ENCODE measurements at places on chromosomes 7 and 10.

DNA sequence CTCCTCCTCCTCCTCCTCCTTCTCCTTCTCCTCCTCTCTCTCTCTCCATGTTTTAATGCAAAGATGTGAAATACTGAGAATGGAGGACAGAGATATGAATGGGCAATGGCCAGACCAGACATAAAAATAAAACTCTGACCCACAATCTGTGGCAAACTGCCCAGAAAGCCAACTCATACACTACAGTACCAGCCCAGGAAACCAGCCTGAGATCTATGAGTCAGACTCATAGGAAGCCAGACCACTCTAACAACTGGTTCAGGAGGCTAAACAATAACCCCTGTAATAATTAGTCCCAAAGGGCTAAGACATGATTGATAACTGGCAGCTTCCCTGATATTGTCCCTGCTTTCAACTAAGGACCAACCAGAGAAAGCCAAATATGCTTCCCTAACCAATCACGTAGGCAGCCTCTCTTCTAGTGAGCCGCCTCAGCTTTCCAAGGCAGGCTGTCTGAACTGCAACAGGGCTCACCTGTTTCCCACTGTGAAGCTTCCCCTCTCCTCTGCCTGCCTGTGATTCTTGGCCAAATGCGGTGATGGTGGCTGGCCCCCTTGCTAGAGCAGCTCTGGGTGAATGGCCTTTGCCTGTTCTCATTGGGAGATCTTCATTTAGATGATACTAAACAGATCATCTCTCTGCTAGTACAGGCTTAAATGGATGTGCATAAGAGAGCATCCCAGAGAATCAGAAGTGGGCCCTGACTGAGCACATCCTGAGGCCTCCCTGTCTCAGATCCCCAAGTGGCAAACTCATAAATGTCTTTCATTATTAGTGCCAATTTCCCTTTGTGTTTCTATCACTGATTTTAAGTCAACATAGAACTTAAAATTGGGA, 817.6 kb downstream of the TNS3 start:
- peak; percentile 98 for DNase-seq

DNA sequence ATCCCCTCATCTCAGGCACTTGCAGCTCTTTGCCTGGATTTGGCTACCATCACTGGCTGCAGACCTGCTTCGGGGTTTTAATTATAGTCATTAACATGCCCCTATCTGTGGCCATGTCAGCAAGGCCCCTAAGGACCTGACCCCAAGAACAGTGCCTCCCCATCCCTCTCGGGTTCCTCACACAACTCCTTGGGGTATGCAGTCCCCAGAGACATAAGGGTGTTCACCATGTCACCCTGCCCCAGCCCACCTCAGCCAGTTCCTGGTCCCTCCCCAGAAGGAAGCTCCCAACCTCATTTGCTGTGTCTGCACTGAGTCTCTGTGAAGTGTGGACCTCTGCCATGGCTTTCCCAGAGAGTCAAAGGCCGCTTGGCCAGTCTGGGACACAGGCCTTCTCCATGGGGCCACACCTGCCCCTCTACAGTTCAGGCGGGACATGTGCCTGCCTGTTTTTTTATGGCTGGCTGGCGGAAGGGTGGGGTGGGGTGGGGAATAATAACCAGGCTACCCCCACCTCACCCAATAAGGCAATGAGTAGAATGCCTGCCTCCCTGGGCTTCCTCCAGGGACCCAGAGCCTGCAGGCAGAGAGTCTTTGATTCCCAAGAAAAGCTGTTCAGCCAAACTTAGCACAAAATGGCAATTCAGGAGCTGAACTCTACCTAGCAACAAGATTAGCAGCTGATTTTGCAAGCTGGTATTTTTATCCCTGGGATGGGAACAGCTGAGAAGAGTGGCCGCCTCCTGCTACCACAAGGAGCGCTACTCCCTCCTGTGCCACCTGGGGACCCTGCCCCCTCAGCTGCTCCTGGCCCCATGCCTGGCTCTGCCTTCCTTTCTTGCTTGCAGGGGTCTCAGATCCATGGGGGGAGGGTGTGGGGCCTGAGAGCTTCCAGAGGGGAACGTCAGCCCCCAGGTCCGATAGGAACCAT, 23.7 kb upstream of the CAMK2B start:
- no peak for DNase-seq

DNA sequence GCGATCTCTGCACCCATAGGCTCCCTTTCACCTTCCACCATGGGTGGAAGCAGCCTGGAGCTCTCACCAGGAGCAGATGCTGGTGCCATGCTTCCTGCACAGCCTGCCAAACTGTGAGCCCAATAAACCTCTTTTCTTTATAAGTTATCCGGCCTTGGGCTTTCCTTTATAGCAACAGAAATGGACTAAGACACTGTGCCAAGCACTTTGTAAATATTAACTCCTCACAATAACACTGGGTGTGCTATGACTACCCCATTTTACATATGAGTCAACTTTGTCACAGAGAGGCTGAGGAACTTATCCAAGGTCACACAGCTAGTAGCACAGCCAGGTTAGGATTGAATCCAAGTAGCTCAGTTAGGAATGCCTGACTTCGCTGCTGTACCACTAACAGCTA, 79.7 kb upstream of the KCNMA1 start:
- DNase-seq: no peak

DNA sequence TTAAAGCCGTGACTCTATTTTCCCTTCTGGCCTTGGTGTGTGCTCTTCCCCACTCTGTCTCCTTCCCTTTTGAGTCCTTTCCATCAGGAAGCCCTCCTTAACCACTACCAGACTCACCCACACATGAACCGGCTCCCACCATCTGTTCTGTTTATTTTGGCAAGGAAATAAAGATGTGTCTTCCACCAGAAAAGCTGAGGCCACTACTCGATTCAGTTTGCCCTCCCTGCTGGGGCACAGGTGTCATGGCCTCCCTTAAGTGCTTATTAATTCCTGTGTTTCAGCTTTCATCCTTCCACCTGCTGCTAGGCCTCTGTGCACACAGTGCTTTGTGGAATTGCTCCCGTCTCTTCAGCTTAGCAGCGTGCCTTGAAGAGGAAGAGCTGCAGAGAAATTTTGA, 16.7 kb downstream of the POR start:
- no peak for DNase-seq

DNA sequence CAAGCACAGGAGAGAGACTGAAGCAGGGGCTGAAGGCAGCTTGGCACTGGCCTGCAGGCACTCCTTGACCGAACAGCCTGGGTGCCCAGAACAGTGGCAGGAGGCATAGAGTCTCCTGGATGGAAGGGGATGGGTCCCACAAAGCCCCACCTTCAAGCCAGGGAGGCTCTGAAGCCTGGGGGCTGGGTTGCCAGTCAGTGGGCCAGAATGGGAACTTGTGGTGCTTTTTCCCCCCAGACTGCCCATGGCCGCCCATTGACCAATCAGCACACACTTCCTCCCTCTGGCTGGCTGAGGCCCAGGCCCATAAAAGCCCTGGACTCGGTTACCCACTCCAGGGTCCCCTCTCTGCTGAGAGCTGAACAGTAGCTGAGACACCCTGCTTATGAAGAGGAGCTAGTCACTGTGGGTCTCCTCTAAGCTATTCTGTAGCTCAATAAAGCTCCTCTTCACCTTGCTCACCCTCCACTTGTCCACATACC, 109.6 kb downstream of the ELAPOR2 start:
- DNase-seq: no peak

DNA sequence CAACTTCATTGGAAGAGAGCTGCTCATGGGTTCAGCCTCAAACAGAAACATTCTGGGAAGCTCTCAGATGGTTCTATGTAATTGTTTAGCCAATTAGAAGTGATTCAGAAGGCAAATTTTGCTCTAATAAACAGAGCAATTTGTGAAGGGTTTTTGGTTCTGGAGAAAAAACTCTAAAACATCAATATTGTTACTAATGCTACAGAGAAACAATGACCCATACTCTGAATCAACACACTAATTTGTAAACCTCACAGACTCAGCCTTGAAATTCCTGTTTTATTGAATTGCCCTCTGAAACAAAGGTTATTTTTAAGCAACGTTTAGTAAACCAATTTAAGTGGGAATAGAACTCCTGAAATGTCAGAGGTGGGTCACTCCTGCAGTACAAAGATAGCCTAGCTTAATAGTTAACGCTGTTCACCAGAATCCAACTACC, 171.6 kb upstream of the SVIL start:
- DNase-seq: no peak

DNA sequence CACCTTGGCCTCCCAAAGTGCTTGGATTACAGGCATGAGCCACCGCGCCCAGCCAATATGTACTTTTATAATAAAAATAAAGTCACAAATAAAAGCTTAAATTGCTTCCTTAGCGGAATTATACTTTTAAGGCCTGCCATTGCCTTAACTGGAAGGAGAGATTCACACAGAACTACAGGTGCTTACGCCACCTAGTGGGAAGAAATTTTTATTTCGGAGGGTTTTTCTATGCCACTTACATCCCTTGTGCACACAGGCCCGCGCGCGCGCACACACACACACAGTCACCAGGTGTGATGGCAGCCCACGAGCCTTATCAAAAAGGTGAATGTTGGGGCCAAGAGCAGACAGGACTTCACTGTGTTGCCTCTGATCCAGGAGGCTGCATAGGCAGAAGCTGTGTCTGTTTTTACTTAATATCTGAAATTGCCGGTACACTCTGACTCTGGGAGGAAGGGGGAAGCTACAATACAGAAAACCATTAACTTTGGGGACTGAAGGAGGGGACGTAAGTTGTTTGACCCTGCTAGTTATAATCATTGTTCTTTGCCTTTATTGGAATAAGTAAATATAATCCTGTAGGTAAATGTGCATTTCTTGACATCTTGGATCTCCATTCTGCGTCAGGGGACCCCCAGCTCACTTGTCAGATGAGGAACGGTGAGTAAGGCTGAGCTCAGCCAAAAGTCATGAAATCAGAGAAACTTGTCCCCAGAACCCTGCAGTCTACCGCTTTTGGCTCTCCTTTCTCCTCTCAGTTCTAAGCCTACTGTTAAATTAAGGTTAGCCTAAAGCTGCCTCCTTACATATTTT, 87.1 kb downstream of the SLC16A9 start:
- peak; percentile 57 for DNase-seq

GRCh38 chr10:69503001-69503895, 52.0 kb downstream of the TSPAN15 start:
- no peak for DNase-seq

GRCh38 chr7:13651167-13651566, 338.3 kb downstream of the ETV1 start:
- no peak for DNase-seq

GRCh38 chr7:32658467-32658869, 163.2 kb downstream of the AVL9 start:
- DNase-seq: peak; percentile 66

DNA sequence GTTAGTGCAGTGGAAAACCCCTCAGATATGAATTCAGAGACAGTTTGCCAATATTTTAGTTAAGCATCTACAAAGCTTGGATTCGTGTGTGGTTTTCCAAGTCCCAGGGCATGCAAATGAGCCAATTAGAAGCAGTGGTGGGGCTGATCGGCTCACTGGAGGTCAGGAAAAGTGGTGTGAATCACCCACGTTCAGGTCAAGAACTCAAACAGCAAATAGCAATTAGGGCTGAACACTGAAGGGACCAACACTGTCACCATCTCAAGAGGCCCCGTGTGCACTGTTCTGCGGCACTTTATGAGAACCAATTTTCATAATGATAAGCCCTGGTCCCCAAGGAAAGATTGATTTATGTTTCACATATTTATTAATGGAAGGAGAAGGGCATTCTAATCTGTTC, 68.9 kb downstream of the ADARB2 start:
- no peak for DNase-seq

Measured in ACHN (cell line).